Right hindlimb (tissue), 1 donor: ENCODE measurements at places on chromosomes 1 and 21.

GRCh38 chr1:3433076-3433475 lies 21.4 kb upstream of the ARHGEF16 start:
- no peak for DNase-seq

DNA sequence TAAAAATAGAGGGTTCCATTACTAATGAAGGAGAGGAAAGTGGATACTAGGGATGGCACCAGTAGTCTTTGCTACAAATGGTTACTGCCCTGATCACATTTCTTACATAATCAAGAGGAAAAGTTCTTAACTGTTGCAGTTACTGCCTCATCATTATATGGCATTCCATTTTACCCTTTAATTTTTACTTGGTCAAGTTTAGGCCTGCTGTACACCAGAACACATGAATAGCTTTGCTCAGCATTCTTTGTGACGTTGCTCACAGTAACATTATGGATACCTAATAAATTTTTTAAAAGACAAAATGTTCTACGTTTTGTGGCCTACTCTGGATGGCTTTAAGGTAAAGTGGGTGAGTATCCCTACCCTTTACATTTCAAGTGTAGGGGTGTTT lies 38.6 kb upstream of the CR1L start:
- DNase-seq = no peak

DNA sequence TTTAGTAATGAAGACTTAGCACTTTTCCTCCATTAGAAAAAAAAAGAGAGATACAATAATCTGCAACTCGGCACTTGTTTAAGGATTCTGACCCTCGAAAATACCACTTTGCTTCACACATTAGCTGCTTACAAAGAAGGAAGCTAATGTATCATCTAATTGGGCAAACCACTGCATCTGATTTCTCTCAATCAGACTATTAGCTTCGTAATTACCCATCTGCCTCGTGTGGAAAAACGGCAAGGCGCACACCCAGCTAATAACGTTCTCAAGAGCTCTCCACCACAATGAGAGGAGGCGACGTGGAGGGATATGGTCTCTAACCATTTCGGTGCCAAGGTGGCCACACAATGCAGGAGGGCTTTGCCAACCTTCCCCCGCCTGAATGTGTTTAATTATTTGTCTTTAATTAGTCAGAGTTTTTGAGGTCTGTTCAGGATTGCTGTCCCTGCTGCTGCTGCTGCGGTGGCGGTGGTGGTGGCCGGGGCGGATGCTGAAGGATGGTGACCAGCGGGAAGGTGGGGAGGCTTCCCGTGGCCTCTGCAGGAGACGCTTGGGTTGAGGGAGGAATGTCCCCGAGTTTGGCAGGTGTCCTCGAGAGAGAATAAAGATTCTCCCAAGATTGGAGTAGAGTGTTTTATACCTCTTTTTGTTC lies 374.5 kb downstream of the RPS6KC1 start:
- DNase-seq = no peak

DNA sequence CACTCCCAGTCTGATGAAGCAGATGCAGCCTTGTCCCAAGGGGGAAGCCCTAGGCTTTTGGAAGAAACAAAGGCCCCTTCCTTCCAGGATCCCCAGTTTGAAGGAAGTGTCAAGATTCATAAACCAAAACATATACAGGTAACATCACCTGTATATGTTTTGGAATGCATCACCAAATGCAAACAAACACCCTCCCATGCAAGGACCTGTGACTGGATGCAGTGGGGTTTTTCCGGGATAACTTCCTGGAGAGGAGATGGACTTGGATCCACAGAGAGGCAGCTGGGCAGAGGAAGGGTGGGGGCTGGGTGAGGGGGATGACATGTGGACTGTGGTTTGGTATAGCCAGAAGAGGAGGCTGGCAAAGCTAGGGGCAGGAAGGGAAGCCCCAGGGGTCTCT lies 1.5 kb upstream of the PLA2G2F start:
- DNase-seq = no peak

DNA sequence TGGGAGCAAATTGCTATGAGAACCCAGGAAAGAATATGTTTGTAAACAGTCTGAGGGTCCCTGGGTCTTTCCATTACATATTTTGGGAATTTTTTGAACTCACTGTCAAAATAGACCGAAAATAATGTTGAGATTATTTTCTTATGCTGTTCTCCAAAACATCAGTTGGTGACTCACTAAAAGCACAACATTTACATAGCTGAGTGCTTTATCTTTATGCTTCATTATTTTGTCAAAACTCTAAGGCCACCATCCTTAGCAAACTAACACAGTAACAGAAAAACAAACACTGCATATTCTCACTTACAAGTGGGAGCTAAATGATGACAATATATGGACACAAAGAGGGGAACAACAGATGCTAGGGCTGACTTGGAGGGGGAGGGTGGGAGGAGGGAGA lies 459.3 kb downstream of the ADGRL2 start:
- DNase-seq = no peak

DNA sequence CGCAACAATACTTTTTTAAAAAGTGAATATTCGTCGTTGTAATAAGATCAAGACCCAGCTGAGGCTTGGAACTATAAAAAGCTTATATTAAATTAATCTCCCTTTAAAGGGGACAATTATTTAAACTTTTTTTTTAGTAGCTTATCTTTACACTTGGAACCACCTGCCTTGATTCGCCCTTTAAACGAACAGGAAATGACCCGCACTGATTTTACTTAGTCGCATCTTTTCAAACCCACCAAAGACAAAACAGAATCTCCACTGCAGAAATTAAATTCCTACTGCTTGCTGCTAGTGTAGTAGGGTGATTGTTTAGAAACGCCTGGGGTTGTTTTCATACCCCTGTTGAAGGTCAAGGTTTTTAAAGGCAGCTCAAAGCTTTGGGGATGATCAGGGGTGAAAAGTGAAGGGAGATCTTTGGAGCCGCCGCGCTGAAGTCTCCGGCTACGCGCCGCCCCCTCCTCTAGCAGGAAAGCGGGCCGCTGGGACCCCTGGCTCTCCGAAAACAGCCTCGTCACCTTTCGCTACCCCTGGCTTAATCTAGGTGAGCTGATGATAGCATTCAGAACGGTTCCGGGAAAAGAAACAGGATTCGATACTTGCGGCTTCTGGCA lies 163.4 kb downstream of the RUNX1 start:
- DNase-seq = peak; percentile 43
